ENCODE measurements at places on chromosomes 7 and 10. TPM values are rescaled to one million over a fixed set of nuclear protein-coding genes. Genes with fewer than 3 reads are reported as not detected.

- peak; percentile 72 for DNase-seq
- peak overlapping the region; percentile 59 for H3K27ac ChIP-seq
- no peaks in the 10 kb centered on the region for H3K36me3 ChIP-seq
- peaks cover 27% of the 10 kb centered on the region for H3K4me1 ChIP-seq
- no peaks in the 10 kb centered on the region for H3K27me3 ChIP-seq
Measured at GRCh38 chr10:16441173-16441840, 4.5 kb downstream of the PTER start.

DNA sequence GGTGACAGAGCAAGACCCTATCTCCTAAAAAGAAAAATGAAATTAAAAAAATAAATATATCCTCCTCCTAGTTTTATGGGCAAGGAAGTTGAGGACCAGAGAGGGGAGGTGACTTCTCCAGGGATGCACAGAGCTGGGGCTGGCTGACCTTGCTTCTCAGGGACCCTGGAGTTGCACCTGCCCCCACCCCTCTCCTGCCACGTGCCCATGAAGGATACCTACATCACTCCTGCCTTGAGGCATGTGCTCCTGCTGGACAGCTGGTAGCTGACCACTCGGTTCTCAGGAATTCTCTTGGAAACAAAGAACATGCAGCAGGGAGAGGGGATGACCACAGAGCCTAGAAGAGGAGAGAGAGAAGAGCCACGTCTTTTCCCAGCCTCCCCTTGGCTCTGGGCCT, 522 bp downstream of the CCL24 start:
- no peaks in the 10 kb centered on the region for H3K36me3 ChIP-seq
- no peaks in the 10 kb centered on the region for H3K27me3 ChIP-seq
- no peak overlapping the region for H3K4me3 ChIP-seq
- no peak overlapping the region for H3K27ac ChIP-seq

GRCh38 chr10:96448558-96448957, 65.2 kb downstream of the TLL2 start:
- H3K27me3 ChIP-seq: no peaks in the 10 kb centered on the region
- no peak overlapping the region for H3K4me3 ChIP-seq
- no peak for DNase-seq
- no peaks in the 10 kb centered on the region for H3K4me1 ChIP-seq

GRCh38 chr7:87013840-87014190, 45.6 kb downstream of the ELAPOR2 start:
- no peaks in the 10 kb centered on the region for H3K27me3 ChIP-seq
- no peak overlapping the region for H3K4me3 ChIP-seq
- H3K36me3 ChIP-seq: no peaks in the 10 kb centered on the region
- no peak for DNase-seq
- H3K4me1 ChIP-seq: no peaks in the 10 kb centered on the region

GRCh38 chr10:33721509-33721908, 387.0 kb upstream of the NRP1 start:
- no peak overlapping the region for H3K4me3 ChIP-seq
- no peak for DNase-seq
- no peak overlapping the region for H3K27ac ChIP-seq
- H3K4me1 ChIP-seq: peaks cover 8% of the 10 kb centered on the region
- H3K27me3 ChIP-seq: no peaks in the 10 kb centered on the region

TEX36 gene
- not detected for total RNA-seq

PON1 gene
- not detected for total RNA-seq

All from osteoblast (primary cell).